Bronchial epithelial cell (primary cell): ENCODE measurements at places on chromosomes 5 and 9. TPM values are rescaled to one million over a fixed set of nuclear protein-coding genes. Genes with fewer than 3 reads are reported as not detected.

- peak; percentile 95 for DNase-seq
Measured at GRCh38 chr5:163760498-163760897, 255.1 kb downstream of the MAT2B start.

DNA sequence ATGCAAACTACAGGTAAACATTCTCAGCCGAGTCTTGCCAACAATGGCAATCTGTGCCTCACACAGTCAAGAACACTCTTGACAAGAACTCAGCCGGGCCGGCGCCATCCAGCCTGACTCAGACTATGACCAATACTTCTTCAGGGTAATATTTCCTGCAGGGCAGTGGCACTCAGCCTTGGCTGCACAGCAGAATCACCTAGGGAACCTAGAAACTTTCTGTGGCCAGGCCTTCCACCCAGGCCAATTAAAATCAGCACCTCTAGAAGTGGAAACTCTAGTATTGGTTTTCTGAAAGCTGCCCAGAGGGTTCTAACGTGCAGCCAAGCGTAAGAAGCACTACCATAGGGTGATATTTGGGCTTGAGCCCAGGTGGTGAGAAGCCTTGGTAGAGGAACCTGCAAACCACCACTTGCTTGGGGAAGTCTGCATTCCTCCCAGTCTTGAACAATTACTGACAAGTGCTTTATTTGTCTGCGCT lies 120.6 kb downstream of the TTLL11 start:
- DNase-seq, result peak; percentile 98

GRCh38 chr9:17847908-17848307 lies 269.0 kb downstream of the SH3GL2 start:
- no peak for DNase-seq

DNA sequence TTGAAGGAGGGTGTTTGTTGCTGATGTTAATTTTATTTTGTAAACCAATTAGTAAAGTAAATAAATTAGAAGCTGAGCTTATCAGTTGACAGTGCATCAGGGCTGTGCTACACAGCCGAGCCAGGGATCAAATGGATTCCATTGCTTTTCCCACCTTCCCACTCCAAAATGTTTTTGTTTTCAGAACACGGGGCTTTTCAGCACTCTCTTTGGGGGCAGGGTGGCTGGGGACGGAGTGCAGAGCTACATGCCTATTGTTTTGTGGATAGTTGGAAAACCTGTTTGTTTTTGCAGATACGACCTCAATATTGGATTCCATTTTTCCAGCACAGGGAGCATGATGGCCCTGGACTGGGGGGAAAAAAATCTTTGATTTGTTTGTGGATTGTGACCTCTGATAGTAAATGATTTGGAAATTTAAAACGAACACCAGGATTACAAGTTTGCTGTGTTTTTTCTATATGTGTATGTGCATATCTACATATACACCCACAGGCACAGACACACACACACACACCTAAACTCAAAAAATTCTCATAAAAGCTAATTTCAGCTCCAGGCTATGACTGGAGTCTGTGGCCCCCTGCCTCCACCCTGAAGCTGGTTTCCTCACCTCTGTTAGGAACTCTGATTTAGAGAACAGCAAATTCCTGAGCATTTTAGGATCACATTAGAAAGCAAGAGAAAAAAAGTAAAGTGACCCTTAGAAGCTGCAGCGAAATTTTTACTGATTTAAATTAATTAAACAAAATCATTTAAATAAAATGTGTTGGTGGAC lies 371.7 kb upstream of the IRX2 start:
- no peak for DNase-seq

DNA sequence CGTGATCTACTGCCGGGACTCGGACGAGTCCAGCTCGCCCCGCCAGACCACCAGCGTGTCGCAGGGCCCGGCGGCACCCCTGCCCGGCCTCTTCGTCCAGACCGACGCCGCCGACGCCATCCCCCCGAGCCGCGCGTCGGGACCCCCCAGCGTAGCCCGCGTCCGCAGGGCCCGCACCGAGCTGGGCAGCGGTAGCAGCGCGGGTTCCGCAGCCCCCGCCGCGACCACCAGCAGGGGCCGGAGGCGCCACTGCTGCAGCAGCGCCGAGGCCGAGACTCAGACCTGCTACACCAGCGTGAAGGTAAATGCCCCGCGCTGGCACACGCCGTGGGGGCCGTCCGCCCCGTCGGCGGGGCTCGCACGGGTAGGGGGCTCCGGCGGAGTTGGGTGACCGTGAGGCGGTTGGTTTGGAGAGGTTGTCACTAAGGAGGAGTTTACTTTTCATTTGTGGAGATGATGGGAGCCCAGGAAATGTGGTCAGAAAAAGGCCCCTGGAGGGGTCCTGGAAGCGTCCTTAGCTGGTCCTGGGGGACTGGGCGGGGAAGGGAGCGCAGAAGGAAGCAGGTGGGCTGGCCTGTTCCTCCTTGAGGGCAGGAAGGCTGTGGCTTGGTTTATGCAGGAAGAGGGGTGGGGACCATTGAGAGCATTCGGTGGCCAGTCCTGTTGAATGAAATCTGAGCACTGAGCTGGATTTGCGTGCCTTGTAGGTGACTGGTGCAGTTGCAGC lies 647 bp downstream of the PDE8B start:
- no peak for DNase-seq

IRF1 gene
- total RNA-seq, result 2.9 and 7.4 TPM in 2 replicates
